ENCODE measurements at places on chromosomes 3 and 15.

- DNase-seq: peak; percentile 98
Measured at GRCh38 chr3:21672303-21672702, 78.7 kb downstream of the ZNF385D start.

- DNase-seq: no peak
Measured at GRCh38 chr3:14211621-14212020, 33.0 kb downstream of the LSM3 start.

DNA sequence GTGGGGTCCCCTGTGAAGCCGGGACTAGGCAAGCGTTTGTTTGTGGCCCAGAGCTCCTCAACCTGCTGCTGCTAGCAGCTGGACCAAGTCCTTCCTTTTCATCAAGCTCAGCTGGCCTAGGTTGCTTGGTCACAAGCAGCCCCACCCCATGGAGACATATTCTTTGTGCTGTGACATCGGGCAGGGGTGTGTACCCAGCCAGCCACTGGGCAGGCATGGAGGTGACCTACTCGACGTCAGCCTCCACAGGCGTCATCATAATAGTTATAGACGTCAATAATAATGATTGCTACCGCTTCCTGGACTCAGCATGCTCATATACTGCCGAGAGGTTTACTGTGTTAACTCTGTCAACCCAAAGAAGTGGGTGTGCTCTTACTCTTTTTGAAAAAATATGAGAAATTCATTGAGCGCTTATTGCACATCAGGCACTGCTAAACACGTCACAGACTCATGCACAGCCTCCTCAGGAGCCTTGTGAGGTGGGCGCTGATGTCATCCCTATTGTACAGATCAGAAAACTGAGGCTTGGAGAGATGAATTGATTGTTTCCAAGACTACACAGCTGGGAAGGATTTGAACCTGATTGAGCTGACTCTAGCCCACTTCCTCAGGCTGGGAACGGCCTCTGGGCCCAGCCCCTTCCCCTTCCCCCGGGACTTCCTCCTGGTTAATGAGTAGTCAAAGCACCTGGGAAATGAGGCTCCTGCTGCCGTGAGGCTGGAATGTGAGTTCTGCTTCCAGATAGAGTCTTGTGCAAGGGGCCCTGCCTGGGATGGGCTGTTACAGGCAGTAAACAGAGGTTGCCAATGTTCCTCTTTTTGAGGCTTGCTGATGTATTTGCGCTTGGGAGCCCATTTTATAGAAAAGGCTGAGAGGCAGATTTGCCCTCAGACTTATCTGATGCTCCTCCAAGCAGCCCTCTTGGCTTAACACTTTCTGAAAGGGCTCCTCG, 16.2 kb downstream of the SLC6A6 start:
- DNase-seq: no peak

GRCh38 chr3:44077267-44077666, 164.4 kb upstream of the TOPAZ1 start:
- no peak for DNase-seq

DNA sequence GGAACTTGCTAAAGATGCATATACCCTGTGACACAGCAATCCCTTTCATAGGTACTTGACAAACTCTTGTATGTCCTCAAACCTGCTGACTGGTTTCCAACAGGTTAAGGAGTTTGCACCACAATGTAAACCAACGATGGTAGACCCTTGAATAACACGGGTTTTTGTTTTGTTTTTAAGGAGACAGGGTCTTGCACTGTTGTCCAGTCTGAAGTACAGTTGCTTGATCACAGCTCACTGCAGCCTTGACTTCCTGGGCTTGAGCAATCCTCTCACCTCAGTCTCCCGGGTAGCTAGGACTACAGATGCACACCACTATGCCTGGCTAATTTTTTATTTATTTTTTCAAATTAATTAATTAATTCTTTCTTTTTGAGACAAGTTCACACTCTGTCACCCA, 23.3 kb downstream of the SIN3A start:
- no peak for DNase-seq

DNA sequence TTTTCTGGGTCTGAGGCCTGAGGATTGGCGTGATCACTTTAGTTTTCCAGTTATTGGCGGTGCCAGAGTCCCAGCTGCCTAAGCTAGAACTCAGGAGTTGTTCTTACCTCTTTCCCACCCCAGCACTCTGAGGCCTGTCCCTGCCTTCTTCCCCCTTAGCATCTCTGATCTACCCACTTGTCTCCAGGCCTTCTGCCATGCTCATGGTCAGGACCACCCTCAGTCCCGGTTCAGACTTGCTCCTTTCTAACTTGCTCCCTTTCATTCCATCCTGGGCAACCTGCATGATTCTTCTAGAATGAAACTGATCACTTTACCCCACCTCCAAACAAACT, 15.7 kb downstream of the ACOX2 start:
- DNase-seq: no peak

DNA sequence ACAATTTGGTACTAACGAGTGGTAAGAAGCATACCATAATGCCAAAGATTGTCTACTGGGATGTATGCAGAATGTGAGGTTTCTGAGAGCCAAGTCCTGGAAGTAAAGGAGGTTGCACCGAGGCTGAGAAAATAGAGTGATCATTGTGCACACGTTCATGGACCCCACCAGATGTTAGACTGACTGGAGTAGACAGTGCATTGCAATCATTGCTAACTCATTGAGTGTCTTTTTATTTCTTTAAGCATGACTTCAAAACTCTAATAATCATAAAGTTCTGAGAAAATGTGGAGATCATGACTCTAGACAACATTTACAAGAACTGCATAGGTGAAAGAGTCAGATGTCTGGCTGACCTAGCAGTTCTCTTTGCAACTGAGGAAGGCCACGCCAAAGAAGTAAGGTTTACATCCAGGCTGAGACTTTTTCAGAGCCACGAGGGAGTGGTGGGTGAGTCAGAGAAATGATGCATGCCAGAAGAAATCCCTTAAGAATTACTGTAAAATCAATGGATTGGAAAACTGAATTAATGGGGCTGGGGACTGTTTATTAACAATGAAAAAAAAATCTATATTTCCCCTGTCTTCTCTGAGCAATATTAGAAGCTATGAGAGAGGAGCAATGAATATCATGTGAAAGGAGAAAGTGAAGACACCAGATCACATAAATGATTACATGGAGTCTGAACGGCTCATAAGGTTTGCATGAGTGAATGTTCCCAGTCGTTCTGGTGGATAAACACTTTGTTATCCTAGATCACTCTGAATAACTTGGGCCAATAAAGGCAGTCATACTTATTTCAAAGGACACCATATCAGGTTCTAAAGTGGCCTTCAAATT, 76.0 kb upstream of the SLC25A26 start:
- DNase-seq: no peak

DNA sequence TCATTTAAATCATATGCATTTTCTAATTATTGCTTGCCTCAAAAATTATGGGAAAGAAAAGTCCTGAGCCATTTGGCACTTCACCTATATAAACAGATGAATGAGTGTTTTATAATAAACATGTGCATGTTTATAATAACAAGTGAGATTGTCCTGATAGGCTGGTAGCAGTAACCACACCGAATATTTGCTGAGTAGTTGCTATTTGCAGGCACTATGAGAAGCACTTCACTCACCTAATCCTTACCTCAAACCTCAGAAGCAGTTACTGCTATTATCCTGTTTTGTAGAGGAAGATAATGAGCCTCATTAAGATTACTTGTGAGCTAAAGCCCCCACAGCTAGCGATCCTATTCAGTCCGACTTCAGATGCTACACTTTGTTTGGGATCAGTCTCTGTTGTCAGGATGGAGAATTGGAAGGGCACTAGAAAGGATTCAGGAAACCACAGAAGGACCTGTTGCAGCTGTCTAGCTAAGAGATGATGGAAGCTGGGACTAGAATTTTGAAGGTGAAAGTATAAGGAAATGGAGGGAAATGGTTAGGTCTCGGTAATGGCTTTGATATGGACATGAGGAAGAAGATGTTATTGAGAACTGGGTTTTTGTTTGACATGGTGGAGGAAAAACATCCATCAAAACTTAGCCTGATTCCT, 28.4 kb upstream of the MAGI1 start:
- no peak for DNase-seq

- no peak for DNase-seq
Measured at GRCh38 chr3:64450396-64450956, 225.2 kb upstream of the PRICKLE2 start.

DNA sequence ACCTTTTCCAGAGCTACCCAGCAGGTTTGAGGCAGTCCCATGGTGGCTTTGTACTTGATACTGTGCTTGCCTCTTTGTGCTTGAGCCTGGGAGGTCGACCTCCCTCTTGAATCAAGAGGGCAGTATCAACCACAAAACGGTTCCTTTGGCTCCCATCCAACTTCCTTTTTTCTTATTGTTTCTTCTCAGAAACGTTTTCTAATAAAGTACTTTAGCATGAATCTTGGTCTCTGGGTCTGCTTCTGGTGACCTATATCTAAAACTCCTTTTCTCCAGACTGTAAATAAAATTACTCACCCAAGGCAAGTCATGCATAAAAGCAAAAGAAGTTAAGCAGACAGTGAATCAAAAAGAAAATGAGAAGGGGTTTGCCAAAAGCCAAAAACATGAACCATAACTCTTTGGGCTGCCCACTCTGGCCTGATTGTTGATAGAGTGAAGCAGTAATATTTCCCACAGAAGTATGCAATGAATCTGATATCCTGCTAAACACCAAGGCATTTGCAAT, 112.2 kb upstream of the SLC4A7 start:
- peak; percentile 56 for DNase-seq

- DNase-seq: no peak
Measured at GRCh38 chr3:139111392-139112229, 66.9 kb upstream of the PRR23C start.

- no peak for DNase-seq
Measured at GRCh38 chr3:193068365-193068764, 150.7 kb upstream of the MB21D2 start.

DNA sequence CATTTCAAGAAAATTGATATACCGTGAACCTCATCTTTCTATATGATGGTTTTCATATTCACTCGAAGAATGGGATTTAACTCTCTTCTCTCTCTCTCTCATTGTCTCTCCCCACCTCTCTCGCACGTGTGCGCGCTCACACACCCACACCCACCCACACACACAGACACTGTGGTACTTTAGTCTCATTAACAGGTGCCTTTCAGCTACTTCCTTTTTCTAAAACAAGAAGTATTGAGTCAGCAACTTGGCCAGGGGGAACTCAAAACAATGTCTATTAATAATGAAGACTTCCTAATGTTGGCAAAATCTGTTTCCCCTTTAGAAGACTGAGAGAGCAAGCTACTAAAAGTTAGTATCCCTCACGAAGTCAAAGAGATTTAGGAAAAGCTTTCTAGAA, 150.7 kb downstream of the TMCO5A start:
- no peak for DNase-seq

GRCh38 chr15:52082197-52083036, 30.2 kb downstream of the BCL2L10 start:
- no peak for DNase-seq

GRCh38 chr15:78959360-78959759, 14.5 kb upstream of the CTSH start:
- no peak for DNase-seq

DNA sequence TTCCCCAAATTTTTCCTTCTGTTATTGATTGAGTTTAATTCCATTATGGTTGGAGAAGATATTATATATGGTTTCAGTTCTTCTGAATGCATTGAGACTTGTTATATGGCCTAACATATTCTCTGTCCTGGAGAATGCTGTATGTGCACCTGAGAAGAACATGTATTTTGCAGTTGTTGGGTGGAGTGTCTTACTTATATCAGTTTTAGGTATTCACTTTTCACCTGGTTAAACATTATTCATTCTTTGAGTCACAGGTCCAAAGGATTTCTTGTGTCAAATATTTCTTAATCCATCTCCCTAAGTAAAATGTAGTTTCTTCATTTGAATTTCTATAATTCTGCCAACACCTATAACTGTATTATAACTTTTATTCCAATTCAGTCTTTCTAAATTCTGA, 17.8 kb downstream of the ACKR2 start:
- no peak for DNase-seq

DNA sequence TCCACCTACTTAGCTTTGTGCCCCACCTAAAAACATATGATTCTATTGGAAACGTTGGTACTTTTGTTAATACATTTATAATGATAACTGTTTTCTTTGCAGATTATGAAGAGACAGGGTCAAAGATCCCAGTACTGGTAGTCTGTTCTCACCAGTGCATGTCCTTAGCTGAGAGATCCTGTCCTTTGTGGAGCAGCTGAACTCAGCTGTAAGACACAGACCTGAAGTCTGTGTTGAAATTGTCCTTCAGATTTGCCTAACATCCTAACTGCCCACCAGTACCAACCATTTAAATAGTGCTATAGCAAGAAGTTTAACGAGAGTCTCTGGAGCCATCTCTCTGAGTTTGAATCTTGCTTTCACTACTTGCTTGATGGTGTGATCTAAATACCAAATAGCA, 398.7 kb downstream of the FEZF2 start:
- no peak for DNase-seq

DNA sequence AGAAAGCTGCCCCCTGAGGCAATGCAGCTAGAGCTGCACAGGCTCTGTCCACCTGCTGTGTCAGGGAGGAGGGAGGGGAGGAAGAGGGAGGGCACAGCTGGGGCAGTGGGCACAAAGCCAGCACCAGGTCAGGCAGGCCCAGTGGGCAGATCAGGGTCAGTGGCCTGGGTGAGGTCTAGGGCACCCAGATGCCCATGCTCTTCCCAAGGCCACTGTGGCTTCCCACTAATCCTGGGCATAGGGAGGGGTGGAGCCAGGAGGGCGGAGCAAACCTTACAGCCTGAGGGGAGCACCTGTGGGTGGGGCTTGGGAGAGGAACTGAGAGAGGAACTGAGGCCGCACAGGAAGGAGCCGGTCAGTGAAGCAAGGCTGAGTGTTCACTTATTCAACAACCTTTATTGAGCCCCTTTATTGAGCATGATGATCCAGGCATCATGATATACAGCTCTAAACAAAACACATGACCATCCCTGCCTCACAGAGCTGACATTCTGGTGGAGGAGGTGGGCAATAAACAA, 55.0 kb downstream of the RHCG start:
- no peak for DNase-seq

- DNase-seq: no peak
Measured at GRCh38 chr3:42501681-42502428, 588 bp upstream of the VIPR1 start.

DNA sequence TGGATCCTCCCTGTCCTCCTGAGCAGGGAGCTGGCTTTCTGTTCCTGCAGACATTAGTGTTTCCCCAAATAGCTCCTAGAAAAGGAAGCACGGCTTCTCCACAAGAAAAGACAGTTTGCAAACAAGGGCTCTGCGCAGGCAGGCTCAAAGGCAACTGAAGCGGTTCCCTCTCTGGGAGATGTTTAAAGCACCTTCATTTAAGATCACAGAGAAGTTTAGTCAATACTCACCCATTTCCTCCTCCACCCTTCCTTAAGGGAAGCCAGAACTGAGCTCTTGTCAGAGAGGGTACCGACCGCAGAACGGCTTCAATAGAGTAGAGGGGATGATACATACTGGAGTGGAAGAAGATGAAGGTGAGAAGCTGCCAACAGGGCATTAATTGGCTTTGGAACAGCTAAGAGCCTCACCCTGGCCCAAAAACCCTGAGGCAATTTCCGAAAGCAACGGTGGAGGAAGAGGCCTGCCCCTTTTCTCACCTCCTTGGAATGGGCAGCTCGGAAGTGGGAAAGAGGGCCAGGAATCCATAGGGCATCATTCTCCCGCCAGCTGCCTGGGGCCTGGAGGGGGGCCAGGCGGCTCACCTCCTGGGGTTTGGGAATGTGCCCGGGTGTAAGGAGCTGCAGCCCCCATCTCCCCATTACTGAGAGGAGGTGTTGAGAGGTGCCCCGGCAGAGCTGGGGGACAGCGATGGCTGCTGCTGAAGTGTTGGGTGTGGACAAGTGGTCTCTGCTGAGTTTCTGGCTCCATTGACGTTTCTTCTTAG, 4.8 kb upstream of the EPHB3 start:
- DNase-seq: no peak

All from stromal cell of bone marrow (primary cell).